ENCODE measurements at places on chromosomes 2 and 18.
A peak's percentile ranks its signal among the peaks of the same experiment; 100 is the strongest.

DNA sequence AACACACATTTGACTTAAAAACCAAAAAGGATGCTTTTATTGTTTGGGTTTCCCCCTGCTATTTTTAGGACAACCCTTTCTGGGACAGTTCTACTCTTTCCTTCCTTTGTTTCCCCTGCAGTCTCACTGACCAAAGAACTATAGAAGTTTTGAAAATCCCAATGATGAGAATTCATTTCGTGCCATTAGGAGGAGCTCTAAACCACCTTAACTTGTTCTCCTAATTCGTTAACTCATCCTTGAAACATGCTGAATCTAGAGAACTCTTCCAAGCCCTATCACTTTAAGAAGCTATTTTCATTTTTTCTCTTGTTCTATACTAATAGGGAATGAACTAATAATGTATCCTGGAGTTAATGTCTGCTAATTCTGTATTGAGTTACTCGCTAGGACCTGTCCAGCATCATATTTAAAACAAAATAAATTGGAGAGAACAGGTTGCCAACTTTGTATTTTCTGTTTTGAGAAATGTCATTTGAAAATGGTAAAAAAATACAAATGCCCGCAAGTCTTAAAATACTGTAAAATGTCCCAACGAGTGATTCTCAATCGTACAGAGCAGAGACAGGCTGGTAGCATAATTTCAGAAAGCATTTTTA lies 62.9 kb downstream of the AFTPH start:
- no peak for DNase-seq

GRCh38 chr2:217899231-217900009 lies 103.4 kb downstream of the TNS1 start:
- no peak for DNase-seq

GRCh38 chr2:120846406-120847095 lies 110.9 kb downstream of the GLI2 start:
- DNase-seq: no peak

GRCh38 chr18:11324956-11325882 lies 175.8 kb upstream of the PIEZO2 start:
- DNase-seq: no peak

- DNase-seq: no peak
Observed at GRCh38 chr18:63410792-63411191, 11.5 kb downstream of the VPS4B start.

DNA sequence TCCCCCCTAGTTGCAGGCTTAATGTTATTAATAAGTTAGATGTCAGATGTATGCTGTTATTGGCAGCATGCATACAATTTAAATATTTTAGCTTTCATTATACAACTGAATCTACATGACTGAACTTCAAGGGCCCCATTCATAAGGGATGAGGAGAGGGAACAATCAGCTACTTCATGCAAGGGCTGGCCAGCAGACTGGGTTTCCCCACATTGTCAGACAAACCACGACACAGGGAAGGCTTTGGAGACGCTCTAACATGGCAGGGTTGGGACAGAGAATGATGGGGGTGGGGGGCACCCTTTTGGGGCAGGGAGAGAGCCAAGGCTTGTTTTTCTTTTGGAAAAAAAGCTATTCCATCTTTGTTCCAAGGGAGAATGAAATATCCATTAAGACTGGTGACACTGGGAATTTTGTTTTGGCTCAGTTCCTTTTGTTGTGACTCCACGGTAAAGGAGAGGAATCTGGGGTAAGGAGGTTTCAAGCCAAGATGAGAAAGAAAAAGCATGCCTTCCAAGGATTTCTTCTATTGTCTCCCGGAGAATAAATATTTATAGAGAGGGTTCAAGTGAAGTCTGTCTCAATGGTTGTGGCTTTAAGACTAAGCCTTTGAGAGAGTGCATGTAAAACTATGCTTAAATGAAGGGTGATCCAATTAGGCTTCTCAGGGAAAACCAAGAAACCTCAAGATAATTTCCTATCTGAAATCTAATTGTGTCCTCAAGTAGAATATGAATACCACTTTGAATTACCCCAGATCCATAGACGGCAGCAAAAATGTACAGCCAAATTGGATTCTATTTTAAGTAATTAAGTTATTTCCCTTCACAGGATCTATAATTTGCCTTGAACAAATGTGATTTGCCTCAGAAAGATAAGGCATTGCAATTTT lies 5.4 kb downstream of the CXCR4 start:
- DNase-seq: no peak

- peak; percentile 87 for DNase-seq
Observed at GRCh38 chr2:231713730-231714638, 5.7 kb downstream of the PTMA start.

- no peak for DNase-seq
Observed at GRCh38 chr18:37361335-37362157, 204.1 kb downstream of the CELF4 start.

- DNase-seq: no peak
Observed at GRCh38 chr18:26487437-26487836, 60.9 kb downstream of the KCTD1 start.

DNA sequence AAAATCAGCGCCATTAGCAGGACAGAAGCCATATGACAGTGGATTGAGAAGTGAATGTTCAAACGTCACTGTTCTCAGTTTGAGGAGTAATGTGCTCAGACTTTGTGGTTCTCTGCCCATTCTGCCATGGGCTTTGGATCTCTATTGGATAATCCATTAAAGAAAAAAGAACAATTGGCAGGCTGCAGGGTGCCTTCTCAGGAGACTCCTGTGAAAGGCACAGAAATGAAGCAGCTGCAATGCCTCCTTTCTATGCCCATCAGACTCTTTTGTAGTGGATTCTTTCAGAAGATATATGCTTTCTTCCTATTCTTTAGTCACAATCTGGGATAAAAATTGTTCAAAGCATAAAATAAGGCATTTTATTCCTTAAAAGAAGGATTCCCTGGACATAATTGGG lies 506.9 kb upstream of the KLHL29 start:
- DNase-seq: no peak

GRCh38 chr18:24189007-24189528 lies 50.2 kb downstream of the CABYR start:
- no peak for DNase-seq

GRCh38 chr2:238427435-238428162 lies 872 bp downstream of the ASB1 start:
- DNase-seq: no peak

DNA sequence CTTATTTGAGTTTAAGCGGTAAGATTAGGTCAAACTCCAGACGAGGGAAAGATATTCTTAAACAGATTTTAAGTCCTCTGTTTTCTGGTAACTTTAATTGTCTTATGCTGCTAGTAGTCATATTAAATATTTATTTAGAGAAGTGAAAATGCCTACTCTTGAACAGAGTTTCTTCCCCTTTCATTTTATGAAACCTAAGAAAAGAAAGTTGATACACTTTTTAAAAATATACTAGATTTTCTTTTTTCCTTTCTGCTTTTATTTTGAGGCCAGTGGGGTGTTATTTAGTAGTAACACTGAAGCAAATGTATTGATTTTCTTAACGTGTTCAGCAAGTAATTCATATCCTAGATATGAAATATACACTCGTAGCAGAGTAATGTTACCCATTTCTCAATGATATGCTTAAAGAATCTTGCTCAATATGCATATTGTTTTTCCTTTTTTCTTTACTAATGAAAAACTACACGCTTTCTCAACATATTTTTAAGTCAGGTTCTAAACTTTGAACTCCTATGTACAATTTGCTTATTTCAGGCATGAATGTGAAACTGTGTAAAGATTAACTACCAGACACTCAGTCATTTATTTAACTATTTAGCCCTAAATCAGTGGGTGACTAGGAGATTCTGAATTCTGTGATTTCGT lies 691 bp downstream of the KYNU start:
- DNase-seq: no peak

DNA sequence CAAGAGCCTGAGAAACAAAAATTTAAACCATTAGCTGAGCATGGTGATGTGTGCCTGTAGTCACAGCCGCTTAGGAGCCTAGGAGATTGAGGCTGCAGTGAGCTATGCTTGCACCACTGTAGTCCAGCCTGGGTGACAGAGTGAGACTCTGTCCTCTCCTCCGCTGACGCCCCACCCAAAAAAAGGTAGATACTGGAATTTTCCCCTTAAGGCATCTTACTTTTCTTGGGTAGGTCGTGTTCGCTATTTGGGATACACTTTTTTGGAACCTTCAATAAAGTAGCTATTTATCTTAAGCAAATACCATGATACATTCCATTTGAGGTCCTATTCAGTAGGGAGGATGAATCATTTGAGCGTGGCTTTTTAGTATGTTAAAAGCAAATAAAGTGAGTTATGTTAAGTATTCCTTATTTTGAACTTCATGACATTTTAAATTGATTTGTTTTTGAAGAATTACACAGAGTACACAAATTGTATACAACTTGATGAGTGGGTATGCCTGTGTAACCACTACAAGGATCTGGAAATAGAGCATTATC lies 38.7 kb downstream of the RALBP1 start:
- DNase-seq: no peak

- DNase-seq: no peak
Observed at GRCh38 chr18:14767474-14767873, 19.5 kb downstream of the ANKRD30B start.

DNA sequence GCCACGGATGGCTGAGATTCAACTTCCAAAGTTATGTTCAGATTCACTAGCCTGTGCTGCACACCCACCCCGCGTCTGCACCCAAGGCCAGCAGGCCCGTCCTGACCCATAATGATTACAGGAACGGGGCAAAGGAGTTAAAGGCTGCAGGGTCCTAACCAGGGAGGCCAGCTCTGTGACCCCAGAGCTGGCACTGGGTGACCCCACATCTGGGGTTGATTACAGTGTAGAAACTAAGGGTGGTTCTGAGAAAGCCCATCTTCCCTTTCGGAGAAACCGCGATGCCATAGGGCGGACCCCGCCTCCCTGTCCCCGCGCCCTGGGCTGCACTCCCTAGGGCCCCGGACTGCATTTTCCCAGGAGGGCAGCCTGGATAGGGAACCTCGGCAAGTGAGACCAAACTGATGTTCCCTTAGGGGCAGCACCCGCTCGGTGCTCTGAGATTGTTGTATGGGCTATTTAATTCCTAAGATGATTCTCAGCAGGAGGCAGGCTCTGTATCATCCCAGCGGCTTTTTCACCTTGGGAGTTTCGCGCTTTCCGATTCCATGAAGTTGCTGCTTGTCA lies 2.2 kb upstream of the GPR148 start:
- DNase-seq: no peak

- DNase-seq: no peak
Observed at GRCh38 chr2:194603429-194603828, 1053.6 kb upstream of the SLC39A10 start.

DNA sequence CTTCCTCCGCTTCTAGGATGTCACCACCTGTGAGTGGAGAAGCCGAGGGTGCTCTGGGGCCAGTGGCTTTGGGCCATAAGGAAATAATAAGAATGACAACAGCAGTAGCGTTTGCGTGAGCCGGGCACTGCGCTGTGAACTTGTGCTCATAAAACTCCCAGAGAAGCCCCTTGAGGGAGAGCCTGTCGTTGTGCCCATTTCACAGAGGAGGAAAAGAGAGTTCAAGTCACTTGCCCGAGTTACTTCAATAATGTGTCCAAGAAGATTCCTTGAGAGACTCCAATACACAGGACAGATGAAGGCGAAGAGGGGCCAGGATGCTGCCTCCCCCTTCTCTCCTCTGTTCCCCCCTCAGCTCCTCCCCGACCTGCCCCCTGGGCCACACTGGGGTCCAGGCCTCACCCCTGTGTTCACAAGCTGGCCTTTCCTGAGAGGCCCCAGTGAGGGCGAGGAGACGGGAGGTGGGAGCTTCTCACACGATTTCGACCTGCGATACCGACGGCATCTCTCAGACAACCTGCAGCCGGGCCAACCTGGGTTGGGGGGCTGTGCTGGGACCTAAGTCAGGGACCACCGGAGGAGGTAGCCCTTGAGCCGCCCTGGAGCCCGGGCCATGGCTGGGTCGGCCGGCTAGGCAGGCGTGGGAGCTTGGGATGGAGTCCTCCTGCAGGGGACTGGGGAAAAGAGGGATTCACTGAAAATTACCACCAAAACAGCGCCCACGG lies 53.5 kb upstream of the UBE2F start:
- DNase-seq: no peak

DNA sequence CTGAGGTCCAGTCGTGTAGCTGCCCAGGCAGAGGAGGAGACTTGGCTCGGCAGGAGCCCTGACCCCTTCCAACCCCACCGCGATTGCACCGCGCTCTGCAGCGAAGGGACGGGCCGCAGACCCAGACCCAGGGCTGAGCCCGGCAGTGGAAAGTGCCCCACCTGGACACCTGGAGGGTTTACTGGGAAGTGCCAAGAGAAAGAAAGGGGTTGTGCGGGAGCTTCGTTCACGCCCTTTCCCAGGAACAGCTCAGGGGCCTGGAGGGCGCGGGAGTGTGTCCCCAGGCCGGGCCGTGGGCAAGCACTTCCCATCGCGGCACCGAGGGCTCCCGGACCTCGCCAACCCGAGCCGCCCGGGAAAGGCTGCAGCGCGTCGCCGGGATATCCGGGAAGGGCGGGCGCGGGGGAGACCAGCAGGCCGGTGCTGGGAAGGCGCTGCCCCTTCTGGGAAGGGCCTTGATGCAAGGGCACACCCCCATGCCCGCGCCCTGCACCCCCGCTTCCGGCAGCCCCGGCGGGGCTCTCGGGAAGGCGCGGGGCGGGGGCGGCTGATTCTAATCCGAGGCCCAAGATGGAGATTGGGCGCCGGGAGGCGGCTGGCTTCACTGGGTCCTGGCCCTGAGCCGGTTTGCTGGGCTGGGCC lies 36.1 kb upstream of the MRPL33 start:
- peak; percentile 13 for DNase-seq

- DNase-seq: no peak
Observed at GRCh38 chr2:138512672-138513071, 11.1 kb downstream of the SPOPL start.

- no peak for DNase-seq
Observed at GRCh38 chr18:30280861-30281470, 761.6 kb downstream of the DSC3 start.

GRCh38 chr2:17901246-17901645 lies 22.8 kb downstream of the KCNS3 start:
- DNase-seq: no peak

GRCh38 chr18:63131106-63131958 lies 188.2 kb downstream of the BCL2 start:
- DNase-seq: peak; percentile 51

DNA sequence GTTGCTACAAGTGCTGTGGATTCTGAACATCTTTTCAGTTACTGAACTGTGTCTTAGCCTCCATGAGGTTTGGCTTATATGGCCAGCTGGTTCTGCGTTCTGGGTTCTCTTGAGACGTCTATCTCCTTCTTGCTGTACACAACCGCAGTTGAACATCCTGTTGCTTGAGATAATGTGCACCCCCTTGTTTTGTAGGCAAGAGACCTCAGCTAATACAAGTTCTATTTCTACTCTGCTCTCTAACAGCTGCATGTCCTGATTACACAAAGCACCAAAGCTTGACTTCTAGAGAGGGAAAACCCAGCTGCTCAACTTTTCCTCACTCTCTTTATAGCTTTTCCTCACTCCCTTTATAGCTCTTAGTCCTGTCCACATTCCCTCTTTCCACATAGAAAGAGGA lies 176.0 kb downstream of the LTBP1 start:
- no peak for DNase-seq

All from T follicular helper cell (primary cell).